Dermis blood vessel endothelial cell (primary cell): ENCODE measurements at places on chromosomes 12 and 14.
A peak's percentile ranks its signal among the peaks of the same experiment; 100 is the strongest.

DNA sequence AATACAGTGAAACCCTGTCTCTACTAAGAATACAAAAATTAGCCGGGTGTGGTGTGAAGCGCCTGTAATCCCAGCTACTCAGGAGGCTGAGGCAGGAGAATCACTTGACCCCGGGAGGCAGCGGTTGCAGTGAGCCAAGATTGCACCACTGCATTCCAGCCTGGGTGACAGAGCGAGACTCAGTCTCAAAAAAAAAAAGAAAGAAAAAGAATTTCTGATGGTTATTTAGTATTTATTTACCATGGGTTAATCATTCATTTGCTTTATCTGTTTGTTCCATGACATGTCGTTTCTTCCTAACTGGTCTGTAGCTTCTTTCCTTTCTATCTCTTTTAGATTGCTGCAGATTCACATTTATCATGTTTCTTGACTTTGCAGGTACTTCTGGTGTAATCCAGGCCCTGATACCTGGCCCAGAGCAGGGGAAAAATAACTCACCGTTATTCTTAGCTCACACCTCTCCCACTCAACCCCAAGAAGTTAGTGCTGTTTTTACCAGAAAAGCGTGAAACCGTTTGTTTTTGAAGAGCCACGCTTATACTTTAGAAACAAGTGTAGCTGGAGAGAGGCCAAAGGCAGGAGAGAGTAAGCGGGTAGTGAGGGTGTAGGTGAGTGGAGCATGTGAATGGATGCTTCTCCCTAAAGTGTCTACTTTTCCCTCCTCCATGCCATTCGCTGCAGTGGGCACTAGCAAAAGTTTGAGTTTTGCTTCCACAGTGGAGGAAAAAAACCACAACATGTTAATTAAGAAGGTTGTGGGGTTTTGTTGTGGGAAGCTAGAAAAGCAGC is 45.4 kb downstream of the SRGAP1 start:
- DNase-seq: no peak

DNA sequence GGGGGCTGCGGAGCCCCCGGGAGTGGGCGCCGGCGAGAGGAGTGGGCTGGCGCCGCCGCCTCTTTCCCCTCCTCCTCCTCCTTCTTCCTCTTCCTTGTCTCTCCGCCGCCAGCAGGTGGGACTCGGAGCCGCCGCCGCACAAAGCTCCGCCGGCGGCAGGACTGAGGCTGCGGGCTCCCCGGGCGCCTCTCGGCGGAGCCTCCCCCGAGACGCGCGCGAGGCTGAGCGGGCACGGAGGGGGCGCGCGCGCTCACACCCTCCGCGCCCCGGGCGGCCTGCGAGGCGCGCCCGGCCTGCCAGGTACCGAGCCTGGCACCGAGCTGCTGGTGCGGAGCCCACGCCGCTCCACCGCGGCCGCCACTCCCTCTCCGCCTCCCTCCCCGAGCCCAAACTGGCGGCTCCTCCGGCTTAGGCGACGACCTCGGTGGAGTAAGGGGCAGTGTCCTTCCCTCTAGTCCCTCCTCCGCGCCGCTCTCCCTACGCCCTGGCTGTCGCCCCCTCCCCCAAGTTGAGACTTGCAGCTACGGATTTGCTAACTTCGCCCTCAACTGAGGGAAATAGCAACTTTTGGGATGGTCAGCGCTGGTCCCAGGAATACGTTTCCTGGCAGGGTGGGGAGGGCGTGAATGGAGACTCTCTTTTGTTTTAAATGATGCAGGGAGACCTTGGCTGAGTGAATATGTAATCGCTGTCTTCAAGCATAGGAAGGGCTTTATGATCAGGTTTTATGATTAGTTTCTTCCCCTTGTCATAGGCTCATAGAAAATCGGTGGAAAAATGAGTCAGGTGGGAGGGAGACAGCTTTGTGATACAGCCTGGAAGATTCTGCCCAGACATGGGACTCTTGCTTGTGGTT is 199.5 kb upstream of the CAND1 start:
- DNase-seq: peak; percentile 29

- no peak for DNase-seq
Observed at GRCh38 chr14:71487449-71487848, 444.8 kb upstream of the RGS6 start.

GRCh38 chr14:68426661-68427549 is 366.0 kb downstream of the ZFP36L1 start:
- DNase-seq: no peak

DNA sequence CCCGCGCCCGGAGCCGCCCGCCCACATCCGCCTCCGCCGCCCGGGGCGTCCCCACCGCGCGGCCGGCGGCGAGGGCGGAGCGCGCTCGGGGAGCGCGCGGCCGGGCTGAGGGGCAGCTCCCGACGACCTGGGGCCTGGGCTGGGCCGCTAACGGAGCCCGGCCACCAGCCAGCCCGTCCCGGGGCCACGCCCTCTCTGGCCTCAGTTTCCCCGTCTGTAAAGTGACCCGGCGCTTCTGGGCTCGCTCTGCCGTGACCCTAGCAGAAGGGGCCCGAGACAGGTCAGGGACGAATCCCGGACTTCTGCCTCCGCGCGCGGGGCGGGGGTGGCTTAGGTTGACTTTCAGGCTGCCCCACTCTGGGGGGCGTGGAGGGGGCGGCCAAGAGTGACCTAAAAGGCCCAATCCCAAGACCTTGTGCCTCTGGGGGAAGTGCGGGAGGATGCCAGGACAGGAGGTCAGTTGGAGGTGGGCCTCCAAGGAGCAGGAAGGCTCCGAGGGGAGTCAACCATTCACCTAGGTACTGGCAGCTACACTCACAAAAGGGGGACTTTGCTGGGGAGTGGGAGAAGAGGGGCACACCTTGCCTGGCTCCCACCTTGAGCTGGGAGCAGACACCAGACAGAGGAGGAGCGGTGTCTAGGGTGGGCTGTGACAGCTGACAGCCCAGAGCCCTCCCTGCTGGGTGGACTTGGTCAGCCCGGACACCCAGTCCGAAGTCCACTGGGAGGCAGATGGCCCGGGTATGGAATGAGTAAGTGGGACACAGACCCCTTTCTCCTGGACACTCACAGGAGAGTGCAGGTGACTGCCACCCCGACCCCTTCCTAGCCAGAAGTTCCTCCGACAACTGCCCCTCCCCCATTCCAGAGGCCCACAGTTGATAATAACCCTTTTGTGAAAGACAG is 486 bp upstream of the AKT1 start:
- DNase-seq: peak; percentile 59

DNA sequence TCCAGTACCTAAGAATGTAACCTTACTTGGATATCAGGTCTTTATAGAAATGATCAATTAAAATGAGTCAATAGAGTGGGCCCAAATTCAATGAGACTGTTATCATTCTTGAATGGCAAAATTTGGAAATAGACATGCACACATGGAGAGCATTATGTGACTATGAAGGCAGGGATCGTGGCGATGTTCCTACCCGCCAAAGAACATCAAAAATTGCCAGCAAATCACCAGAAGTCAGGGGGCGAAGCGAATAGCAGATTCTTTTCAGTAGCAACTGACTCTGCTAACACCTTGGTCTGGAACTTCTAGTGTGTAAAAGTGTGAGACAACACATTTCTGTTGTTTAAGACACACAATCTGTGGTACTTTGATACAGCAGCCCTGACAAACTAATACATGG is 192.5 kb downstream of the ACSS3 start:
- DNase-seq: no peak

DNA sequence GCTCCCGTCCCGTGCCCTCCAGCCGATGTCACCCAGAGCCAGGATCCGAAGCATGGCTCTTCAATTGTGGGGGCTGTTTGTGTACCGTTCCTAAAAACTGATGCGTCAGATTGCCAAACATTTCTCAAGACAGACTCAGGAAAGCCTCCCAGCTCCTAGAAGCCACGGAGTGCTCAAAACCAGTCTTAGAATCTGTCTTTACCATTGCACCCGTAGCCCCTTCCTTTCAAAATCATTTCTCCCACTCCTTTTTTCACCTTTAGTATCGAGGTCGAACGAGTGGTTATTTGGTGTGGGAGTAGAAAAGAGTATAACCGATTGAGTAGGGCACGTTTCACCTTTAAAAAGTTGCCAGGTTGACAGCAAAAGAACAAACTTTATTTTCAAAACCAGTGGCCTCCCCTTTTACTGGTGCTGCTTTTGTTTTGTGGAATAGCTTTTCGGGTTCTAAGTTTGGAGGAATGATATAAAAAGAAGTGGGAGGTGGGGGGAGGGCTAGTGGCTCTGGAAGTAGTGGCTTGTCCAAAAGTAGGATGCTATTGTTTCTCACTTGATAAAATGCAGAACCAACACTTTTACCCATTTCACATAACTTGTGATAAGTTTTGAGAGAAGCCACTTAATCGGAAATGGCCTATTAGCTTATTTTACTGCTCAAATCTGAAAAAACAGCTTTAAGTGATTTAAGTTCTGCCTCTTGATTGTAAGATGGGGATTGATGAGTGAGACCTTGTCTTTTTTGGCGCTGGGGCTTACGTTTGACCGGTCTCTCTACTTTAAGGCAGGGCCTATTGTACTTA is 803 bp downstream of the STK38L start:
- DNase-seq: peak; percentile 38
